ENCODE measurements at places on chromosomes 2 and 18.

DNA sequence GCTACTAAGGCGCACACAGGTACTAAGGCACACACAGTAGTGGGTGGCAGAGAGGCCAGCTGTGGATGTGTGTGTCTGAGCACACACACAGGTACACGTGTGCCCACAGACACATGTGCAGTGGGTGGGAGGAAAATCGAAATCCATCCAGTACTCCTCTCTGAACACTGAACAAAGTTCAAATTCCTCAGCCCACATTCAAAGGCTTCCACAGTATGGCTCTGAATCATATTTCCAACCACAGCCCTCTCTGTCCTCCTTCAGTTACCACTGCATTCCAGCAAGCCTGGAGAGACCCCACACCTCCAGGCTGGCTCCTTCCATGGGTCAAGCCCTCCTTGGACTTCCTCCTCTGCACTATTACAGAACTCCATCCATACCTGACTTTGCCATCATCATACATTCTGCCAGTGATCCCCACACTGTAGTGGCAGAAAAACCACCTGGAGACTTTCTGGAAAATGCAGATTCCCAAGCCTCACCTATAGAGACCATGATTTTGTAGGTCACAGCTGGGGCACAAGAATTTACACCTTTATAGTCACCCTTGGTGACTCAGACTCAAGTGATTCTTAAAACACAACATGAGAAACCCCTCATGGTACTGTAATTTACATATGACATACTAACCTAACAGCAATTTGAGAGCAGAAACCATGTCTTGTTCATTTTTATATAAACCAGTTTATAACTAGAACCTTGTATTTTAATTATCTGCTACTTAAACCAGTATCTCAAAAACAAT lies 31.4 kb downstream of the EPG5 start:
- no peak for DNase-seq

GRCh38 chr2:191188550-191189093 lies 37.8 kb upstream of the STAT4 start:
- no peak for DNase-seq

- DNase-seq = no peak
Measured at GRCh38 chr2:130808482-130809268, 28.0 kb upstream of the ARHGEF4 start.

GRCh38 chr2:73448856-73449255 lies 63.2 kb downstream of the ALMS1 start:
- no peak for DNase-seq

DNA sequence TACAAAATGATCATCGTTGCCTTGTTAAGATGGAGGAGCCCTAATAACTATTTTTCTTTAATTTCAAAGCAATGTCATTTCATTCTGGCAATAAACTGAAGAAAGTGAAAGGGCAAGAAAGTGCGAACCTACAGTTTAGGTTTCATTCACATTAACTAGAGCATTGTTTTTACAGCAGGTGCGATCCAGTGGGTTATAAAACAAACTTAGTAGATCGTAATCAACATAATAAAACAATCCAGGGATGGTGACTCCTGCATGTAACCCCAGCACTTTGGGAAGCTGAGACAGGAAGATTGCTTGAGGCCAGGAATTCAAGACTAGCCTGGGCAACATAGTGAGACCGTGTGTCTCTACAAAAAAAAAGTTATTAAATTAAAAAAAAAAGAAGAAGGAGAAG lies 51.1 kb downstream of the AP1S3 start:
- DNase-seq = no peak
